Activated naive CD4-positive, alpha-beta T cell treated with anti-CD3 and anti-CD28 coated beads for 36 hours (primary cell): ENCODE measurements at places on chromosomes 13 and 19. TPM values are rescaled to one million over a fixed set of nuclear protein-coding genes. Genes with fewer than 3 reads are reported as not detected.

ZNF418 gene
- 3.6 TPM for total RNA-seq

CACNG8 gene
- total RNA-seq, result not detected

VSTM2B gene
- not detected for total RNA-seq

NKPD1 gene
- total RNA-seq, result 0.17 TPM

SIGLEC14 gene
- not detected for total RNA-seq

ZNF829 gene
- total RNA-seq, result 3.7 TPM

INSL3 gene
- total RNA-seq, result 5.9 TPM

KLK4 gene
- total RNA-seq, result not detected

PCDH20 gene
- not detected for total RNA-seq

ZNF723 gene
- total RNA-seq, result not detected

JAK3 gene
- total RNA-seq, result 235 TPM

DKKL1 gene
- not detected for total RNA-seq

PRSS57 gene
- total RNA-seq, result not detected

GZMM gene
- 20.7 TPM for total RNA-seq

SUPT20H gene
- total RNA-seq, result 57.7 TPM

GNG7 gene
- 0.74 TPM for total RNA-seq

CGB2 gene
- total RNA-seq, result not detected

CTXN1 gene
- not detected for total RNA-seq
